ENCODE measurements at places on chromosomes 1 and 21.

DNA sequence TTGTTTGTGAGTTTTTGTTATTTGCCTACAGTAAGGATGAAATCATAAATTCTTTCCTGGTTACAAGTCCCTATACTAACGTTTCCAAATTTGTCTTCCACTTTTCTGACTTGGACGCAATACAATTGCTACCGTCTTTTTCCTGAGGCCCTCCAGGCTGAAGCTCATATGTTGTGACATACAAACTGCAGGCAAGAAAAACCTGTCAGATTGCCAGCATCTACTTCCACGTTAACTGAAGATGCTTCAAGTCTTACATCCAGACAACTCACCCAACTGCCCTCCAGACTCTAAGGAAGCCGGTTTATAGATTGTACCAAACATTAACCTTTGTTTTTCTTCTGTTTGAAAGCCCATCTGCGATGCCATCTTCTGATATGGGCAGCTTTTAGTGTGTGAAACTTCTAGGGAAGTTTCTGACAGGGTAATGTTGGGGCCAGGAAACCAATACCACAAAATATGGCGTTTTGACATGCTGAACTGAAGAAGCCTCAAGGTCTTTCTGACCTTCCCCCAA, 21.4 kb upstream of the RNF11 start:
- no peak for DNase-seq

DNA sequence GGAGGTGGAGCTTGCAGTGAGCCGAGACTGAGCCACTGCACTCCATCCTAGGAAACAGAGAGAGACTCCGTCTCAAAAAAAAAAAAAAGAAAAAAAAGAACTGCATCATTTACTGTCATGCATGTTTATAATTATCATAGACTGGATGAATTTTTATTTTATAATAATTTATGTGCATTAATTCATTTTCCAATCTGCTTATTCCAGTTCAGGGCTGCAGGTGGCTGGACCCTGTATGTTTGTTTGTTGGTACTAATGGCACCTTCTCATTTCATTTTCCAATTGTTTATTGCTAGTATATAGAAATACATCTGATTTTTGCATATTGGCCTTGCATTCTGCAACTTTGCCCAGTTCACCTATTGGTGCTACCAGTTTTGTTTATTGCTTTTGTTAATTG, 19.0 kb upstream of the SOX13 start:
- no peak for DNase-seq

DNA sequence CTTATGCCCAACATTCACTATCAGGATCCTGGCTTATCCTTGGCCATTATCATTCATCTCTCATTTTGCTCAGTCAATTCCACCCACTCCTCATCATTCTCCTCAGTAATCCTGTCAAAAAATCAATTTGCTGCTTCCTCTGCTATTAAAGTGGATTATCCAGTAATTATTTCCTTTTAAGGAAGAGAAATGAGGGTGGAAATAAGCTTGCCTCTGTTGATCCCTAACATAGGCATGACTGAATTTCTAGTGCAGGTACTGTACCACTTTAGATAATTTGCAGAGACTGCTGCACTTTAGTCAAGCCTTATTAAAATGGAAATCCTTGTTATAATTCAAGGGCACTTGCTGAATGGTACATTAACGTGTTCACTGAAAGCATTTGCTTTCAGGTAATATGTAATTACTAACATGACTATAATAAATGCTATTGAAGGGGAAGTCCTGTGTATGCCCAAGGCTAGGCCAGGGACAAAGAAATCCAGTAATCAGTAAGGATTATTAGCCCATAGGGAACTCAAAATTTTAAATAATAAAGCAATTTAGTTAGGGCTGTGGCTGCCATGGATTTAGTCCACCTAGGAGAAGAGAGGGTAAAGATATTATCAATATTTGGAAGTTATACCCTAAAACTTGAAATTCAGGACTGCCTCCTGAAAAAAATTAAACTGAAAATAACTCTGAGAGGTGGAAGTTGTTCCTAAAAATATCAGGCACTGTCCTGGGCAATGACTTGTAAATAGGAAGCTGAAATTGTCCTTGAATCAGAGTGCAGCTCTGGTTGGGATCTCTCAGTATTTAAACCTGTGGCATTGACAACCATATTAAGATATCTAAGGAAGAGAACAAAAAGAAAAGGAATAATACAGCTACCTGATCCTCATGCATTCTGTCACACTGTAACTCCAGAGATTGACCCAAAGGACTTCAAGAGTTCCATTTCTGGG, 43.4 kb downstream of the RGS2 start:
- DNase-seq: no peak

DNA sequence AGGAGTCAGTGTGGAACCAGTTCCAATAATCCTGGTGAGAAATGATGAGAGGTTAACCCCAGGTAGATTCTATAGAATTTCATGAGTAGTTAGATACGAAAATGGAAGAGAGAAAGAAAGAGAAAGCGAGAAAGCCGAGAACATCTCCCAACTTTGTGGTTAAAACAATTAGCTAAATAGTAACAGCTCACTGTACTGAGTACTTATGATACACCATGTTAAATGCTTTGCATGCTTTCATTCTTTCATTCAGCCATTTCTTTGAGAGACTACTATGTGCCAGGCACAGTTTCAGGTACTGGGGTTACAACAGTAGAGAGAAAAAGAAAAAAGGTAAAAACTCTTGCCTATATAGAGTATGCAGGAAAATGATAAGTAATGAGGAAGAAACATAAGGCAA, 109.7 kb upstream of the SYT6 start:
- no peak for DNase-seq

GRCh38 chr1:97160818-97161217, 439.2 kb downstream of the PTBP2 start:
- DNase-seq: no peak

- no peak for DNase-seq
Observed at GRCh38 chr1:115706587-115707425, 61.7 kb downstream of the CASQ2 start.

- no peak for DNase-seq
Observed at GRCh38 chr1:203390298-203390697, 39.4 kb upstream of the FMOD start.

GRCh38 chr1:159473335-159473734, 33.8 kb downstream of the OR10J1 start:
- no peak for DNase-seq

DNA sequence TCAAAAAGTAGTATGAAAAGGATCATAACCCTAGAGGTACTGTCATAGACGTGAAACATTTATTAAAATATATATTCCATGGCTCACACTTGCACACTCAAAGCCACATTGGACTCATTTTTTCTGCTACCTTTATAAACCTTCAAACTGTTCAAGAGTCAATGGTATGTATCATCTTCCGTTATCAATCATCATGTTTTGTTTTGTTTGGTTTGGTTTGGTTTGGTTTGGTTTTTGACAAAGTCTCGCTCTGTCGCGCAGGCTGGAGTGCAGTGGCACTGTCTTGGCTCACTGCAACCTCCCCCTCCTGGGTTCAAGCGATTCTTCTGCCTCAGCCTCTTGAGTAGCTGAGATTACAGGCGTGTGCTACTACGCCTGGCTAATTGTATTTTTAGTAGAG, 1.8 kb downstream of the IFNAR2 start:
- DNase-seq: no peak

- no peak for DNase-seq
Observed at GRCh38 chr1:66402194-66402593, 131.8 kb upstream of the SGIP1 start.

DNA sequence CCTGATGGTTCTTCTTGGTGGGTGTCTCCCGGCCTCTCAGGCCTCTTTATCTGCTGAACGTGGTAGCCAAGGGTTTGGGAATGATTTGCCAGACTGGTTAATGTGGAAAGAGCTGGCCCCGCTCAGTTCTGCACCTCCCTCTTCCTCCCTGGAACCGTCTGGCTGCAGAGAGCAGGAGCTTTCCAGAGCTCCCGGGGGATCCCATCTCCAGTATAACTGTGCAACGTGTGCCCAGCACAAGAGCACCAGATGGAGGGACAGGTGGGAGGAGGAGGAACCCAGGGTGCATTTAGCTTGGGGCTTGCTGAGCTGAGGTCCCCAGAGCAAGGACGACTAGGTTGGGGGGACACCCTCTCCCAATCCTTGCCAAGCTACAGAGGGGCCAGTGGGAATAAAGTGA, 5.0 kb downstream of the TFF1 start:
- no peak for DNase-seq

GRCh38 chr1:154536570-154536969, 21.9 kb downstream of the UBE2Q1 start:
- no peak for DNase-seq

DNA sequence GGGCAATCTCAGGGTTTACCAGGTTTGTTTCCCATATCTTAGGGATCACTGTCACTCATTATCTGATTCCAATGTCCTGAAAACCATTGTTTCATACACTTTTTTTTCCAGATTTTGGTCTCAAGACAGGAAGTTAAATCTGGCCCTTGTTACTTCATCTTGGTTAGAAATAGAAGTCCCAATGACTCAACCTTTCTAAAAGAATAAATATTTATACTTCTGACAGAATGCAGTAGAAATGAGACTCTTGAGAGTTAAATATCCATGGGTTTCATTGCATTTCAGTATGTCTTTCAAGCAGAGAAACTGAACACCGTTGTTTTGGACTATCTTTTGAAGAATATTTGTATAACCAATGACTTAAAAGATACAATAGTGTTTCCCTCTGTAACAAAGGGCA, 19.8 kb upstream of the VCAM1 start:
- DNase-seq: no peak

- DNase-seq: no peak
Observed at GRCh38 chr1:25009671-25010262, 79.7 kb upstream of the RUNX3 start.

GRCh38 chr1:228293816-228294500, 86.1 kb downstream of the OBSCN start:
- DNase-seq: no peak

DNA sequence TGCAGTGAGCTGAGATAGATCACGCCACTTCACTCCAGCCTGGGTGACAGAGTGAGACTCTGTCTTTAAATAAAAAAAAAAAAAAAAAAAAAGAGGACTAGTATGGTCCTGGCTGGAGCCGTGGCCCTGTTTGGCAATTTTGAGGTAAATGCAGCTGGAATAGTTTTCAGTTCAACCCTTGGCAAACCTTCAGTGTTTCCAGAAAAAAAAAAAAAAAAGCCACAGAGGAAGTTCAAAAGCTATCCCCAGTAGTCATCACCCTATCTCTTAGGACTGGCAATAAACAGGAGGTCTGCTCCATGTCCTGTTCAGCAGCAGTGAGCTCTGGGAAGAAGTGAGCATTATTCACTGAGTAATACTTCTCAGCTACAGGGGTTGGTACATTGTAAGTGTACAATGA, 56.8 kb upstream of the ERRFI1 start:
- no peak for DNase-seq

DNA sequence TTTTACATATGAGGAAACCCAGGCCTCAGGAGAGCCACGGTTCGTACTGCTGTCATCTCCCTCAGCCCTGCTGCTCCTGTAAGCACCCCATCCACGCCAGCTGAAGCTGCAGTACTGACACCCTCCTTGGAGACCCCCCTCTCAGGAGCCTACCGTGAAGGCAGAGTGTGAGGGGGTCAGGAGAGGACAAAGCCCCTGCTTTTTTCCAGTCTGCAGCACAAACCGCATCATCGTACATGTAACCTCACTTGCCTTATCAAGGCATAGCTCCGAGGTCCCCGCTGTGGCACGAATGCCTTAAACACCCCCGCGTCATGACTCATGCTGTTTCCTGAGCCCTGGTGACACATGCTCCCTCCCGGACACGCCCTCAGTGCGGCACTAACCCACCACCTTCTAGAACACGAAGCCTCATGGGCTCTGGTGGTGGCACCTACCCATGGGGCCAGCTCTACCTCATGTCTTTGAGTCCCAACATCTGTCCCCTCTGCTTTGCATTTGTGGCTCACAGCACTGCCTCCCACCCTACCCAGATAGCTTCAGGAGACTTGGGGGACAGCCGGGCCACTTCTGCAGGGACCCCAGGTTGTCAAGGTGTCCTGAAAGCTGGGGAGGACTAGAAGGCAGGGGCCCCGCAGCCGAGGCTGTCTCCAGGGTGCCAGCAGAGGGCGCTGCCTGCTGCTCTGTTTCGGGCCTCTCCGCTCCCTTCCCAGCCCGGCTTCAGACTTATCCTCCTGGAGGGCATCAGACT, 4.9 kb downstream of the SH3BGRL3 start:
- DNase-seq: peak; percentile 94

DNA sequence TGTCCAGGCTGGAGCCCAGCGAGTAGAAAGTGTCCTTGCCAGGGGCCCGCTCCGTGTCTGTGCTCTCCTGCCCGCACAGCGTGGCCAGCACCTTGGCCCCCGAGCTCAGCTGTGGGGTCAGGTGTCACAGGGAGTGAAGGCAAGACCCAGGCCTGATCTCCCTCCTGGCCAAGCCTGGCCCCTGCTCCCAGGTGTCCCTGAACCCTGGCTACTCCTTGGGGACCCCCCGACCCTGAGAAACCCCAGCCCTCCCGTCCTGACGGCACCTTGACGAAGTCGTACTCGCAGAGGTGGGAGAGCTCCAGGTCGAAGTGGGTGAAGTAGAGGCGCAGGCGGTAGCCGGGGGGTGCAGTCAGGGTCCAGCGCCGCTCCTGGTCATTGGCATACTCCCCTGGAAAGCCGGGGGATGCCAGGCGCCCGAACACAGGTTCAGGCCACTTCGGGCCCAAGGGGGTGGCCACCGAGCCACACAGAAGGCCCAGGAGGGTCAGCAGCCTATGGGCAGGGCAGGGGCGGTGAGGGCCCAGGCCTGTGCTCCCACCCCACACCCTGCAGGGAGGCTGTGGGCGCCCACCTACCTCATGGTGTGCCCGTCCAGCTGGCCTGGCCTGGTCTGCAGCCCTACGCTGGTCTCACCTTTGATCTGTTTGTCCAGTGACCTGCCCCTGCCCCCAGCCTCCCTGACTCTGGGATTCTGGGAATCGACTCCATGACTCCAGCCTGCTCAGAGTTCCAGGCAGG, at the start of gene MASP2:
MASP2 (minus strand) TSS at position 615 of the 741 bp plus-strand sequence; CDS start at position 583, 32 bp downstream.
- DNase-seq: no peak

DNA sequence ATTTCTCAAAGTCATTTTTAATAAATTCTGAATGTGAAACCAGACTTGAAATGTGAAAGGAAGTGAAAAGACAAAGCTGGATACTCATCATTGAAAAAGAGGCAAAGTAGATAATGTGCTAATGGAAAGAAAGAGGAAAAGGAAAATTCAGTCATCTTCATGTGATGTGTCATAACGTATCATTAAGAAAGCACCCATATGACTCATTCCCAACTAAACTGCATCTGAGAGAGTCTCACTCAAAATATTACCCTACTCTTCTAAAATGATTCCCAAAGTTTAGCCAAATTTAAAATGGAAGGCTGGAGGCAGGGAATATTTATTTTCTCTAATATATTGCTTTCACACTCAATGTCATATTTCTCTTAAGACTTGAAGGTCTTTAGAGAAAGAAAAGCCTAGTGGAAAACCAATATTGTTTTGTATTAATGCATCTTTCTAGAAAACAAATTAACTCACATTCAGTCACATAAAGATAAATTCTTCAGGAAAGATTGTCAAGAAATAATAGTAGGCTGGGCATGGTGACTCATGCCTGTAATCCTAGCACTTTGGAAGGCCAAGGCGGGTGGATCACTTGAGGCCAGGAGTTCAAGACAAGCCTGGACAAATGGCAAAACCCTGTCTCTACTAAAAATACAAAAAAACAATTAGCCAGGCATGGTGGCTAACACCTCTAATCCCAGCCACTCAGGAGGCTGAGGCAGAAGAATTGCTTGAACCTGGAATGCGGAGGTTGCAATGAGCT, 129.9 kb downstream of the SLC30A10 start:
- no peak for DNase-seq

- no peak for DNase-seq
Observed at GRCh38 chr1:26021647-26022403, at the start of gene EXTL1. EXTL1 (plus strand) TSS chr1:26021775; CDS start chr1:26022647, 872 bp downstream.

GRCh38 chr21:42237577-42237976, 18.6 kb downstream of the ABCG1 start:
- no peak for DNase-seq

- no peak for DNase-seq
Observed at GRCh38 chr1:170140371-170140770, 5.4 kb upstream of the NTMT2 start.
